ENCODE measurements at places on chromosomes 13 and 19.

DNA sequence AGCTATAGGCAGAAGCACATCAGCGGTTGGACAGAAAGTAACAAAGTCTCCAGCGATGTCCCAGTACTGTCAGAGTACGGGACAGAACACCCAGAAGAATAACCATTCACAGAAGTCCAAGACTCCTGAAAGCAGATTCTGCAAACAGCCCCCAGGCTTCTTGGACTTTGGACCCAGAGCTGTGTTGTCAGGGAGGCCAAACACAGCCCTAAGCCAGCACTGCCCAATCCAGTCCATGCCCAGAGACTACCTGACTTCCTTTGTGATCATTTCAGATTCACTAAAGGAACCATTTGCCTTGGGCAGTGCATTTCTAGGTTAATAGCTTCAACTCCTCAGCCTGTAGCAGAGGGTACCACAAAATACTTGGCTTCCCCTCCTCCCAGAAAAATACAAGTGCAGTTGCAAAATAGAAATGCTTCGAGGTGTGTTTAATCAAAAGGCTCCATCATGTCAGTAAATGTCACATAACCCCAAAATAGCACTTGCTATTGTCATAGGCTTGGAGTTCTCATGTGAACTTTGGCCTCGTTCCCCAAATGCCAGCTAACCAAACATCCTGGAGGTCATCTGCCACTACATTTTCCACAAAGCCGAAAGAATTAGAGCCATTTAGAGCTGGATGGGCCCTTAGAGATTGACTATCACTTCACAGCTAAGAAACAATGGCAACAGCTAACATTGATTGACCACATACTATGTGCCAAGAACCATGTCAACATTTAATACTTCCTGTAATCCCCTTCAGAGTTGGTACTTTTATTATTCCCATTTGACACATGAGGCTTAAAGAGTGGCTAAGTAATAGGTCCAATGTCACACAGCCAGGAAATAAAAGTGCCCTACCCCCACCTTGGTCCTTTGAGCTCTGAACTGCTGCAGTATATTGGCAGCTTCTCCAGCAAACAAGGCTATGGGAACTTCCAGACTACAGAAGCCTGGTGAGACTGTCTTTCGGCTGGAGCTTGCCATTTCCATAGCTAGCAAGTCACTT lies 329.9 kb downstream of the FOXO1 start:
- DNase-seq = no peak

DNA sequence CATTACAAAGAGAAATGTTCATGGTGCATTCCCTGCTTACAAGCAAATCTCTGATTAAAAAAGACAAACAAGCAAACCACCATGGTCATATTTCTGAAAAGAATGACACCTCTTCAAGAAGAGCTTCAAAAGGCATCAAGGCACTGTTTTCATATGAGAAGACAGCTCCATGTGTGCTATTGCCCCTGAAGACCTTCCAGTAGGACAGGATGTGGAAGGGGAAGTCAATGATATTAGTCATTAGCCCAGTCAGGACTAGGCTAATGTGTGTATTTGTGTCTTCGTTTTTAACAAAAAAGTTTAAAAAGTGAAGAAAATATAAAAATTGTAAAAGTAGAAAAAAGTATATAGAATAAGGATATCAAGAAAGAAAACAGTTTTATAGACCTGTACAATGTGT lies 534.7 kb upstream of the ARGLU1 start:
- no peak for DNase-seq

GRCh38 chr19:49712397-49712859 lies 21.5 kb downstream of the CPT1C start:
- DNase-seq = no peak

DNA sequence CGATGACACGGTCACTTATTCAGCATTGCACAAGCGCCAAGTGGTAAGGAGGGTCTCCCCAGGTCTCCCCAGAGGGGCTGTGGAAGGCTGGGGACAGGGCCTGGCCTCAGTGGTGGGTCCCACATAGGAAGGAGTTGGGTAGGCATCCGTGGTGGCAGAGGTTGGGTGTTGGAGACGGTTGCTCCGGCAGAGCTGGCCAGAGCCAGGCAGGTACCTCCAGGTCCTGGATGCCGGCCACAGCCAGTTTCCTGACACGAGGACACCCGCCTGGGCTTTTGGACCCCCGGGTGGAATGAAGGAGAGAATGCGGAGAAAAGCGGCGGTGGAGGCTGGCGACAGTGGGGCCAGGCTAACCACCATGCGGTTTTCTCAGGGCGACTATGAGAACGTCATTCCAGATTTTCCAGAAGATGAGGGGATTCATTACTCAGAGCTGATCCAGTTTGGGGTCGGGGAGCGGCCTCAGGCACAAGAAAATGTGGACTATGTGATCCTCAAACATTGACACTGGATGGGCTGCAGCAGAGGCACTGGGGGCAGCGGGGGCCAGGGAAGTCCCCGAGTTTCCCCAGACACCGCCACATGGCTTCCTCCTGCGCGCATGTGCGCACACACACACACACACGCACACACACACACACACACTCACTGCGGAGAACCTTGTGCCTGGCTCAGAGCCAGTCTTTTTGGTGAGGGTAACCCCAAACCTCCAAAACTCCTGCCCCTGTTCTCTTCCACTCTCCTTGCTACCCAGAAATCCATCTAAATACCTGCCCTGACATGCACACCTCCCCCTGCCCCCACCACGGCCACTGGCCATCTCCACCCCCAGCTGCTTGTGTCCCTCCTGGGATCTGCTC lies 1.3 kb upstream of the FFAR1 start:
- DNase-seq = no peak

GRCh38 chr19:7328647-7329046 lies 20.1 kb upstream of the ARHGEF18 start:
- no peak for DNase-seq

DNA sequence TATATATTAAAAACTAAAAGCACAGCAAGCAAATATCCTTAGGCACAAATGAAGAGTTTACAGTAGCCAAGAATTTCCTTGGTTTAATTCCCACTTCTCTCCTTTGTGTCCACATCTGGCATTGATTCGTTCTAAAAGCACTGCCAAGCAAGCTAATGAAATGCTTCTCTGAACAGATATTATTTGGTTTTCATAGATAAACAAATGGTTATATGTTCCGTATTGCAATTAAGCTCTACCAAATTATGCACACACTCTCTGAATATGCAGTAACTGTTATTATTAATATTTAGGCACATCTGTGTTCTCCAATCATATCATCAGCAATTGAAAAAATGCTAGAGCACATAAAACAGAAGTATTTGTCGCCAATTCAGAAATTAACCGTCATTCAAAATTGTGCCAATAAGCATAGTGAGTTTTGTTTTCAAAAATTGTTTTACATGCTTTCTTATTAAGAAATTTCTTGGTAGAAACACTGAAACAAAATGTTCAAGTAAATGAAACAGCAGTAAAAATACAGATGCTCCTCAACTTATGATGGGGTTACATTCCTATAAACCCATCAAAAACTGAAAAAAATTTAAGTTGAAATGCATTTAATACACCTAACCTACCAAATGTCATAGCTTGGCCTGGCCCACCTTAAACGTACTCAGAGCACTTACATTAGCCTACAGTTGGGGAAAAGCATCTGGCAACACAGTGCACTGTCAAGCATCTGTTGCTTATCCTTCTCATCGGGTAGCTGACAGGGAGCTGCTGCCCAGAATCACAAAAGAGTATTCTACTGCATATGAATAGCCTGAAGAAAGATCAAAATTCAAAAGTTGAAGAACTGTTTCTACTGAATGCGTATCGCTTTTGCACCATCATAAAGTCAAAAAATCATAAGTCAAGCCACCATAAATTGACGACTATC lies 2134.7 kb downstream of the PCDH9 start:
- no peak for DNase-seq

DNA sequence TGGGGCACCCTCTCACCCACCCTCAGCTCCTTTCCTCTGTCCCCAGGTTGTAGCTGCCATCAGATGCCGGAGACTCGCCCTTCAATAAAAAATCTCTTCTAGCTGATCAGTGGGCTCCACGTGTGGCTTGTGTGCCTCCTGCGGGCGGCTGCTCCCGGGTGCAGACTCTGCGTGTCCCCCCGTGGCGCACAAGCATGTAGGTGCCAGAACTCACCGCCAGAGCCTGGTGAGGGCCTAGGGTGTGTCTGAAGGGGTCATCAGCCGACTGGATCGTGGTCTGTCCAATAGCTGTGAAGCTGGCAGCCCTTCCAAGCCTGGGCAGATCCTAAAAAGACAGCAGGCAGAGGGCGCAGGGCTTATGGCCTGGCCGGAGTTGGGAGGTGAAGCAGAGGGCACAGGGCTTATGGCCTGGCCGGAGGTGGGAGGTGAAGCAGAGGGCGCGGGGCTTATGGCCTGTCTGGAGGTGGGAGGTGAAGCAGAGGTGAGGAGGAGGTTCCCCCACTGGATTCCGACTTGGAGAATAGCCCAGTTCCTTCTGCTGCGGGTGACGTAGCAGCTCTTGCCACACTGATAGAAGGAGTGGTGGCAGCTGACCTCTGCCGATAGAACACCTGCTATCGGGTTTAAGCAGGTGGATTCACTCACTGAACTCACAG lies 11.7 kb downstream of the NOP53 start:
- DNase-seq = no peak

GRCh38 chr19:48469289-48469881 lies at the start of gene CYTH2:
TSS of gene CYTH2 (plus strand) at chr19:48469369. CDS start at chr19:48469508, 139 bp downstream.
- DNase-seq = peak; percentile 81

GRCh38 chr13:40185414-40185813 lies 481.0 kb downstream of the FOXO1 start:
- no peak for DNase-seq

- DNase-seq = no peak
Measured at GRCh38 chr13:43861863-43862262, 17.7 kb downstream of the CCDC122 start.

- no peak for DNase-seq
Measured at GRCh38 chr13:112781881-112782361, 92.1 kb downstream of the ATP11A start.

DNA sequence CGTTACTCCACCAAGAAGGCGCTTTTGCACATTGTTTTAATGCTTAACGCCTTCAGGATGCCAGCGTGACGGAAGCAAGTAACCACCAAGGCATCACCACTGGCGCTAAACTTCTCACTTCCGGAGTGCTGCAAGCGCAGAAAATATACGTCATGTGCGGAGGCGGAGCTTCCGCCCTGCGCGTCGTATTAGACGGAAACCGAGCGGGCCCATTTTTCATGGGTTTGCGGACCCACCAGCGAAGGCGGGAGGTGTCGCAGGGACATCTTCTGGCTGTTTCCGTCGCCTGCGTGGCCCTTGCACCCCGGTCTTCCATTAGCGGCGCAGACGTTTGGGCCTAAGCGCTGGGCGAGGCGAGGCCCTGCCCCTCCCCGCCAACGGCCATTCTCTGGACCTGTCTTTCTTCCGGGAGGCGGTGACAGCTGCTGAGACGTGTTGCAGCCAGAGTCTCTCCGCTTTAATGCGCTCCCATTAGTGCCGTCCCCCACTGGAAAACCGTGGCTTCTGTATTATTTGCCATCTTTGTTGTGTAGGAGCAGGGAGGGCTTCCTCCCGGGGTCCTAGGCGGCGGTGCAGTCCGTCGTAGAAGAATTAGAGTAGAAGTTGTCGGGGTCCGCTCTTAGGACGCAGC lies at the start of gene ERCC5:
Gene ERCC5 (plus strand): TSS at position 403 of the 631 bp plus-strand sequence. CDS start 235 bp downstream, outside the sequence.
- peak; percentile 96 for DNase-seq

DNA sequence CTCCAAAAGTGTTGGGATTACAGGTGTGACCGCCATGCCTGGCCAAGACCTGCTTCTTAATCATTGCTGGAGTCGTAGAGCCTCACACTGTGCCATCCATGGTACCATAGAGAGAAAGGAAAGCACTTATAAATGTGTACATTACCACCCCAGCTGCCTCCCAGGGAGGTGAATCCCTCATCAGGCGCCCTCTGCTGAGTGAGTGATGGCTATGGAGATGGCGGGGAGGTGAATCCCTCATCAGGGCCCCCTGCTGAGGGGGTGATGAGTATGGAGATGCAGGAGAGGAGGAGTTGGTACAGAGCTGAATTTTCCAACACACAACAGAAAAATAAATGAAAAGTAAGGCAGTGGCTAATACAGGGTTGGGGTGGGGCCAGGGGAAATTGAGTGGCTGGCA lies 263.4 kb downstream of the UQCRFS1 start:
- no peak for DNase-seq

GRCh38 chr13:23449398-23450162 lies 16.1 kb upstream of the SACS start:
- DNase-seq = no peak

DNA sequence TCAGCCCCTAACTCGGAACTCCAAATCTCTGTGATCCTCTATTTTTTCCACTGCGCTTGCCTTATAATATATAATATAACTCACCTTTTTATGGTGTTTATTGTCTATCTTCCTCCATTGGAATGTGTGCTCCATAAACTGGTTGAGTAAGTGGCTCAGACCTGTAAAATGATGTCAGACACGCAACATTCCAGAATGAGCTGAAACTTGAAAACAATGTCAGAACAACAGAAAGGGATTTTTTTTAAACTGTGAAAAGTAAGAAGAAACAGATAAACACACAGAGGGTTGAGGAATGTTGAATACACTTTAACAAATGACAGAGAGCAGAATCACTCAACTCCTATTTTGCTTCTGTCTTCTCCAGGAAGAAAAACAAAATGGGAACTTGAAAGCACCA lies 19.1 kb upstream of the FAM216B start:
- DNase-seq = no peak

- DNase-seq = no peak
Measured at GRCh38 chr13:51229101-51229719, 7.0 kb downstream of the FAM124A start.

DNA sequence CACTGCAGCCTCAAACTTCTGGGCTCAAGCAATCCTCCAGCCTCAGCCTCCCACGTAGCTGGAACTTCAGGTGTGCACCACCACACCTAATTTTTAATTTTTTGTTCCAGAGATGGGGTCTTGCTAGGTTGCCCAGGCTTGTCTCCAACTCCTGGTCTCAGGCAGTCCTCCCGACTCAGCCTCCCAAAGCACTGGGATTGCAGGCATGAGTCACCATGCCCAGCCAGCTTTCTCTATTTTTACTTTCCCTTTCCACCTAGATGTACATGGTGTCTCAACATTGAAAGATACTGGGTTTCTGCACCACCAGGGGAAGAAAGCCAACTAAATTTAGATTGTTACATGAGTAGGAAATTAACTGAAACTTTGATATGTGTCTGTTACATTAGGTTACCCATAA lies 13.8 kb upstream of the ZNF846 start:
- DNase-seq = no peak

GRCh38 chr19:19434483-19435045 lies 29.1 kb downstream of the GATAD2A start:
- no peak for DNase-seq

DNA sequence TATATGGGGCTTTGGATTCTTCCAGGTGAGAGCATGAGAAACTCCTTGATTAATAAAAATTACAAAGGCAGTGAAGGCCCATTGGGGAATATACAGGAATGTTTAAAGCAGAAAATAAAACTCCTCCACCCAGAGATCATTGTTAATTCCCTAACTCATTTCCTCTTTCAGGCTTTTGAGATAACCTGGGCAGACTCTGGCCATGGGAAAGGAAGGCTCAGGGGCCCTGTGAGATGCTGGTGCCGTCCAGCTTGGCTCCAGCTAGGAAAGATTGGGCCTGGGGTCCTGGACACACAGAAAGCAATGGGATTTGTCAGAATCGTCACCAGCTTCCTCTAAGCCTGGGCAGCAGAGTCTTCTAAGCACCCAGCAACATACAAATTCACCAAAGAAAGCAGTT lies 36.8 kb upstream of the SPATA13 start:
- DNase-seq = no peak

All from kidney (tissue), 22 donors.